Hippocampal formation (tissue), 2 donors: ENCODE measurements at places on chromosomes 2 and 18.

- DNase-seq, result peak; percentile 27
These were observed 89.6 kb downstream of the UXS1 start for GRCh38 chr2:106104332-106105062.

GRCh38 chr2:122194546-122194945 lies 439.1 kb downstream of the TSN start:
- DNase-seq, result no peak

- DNase-seq, result no peak
These were observed 85.8 kb downstream of the DNMT3A start for GRCh38 chr2:25255745-25256487.

- DNase-seq, result no peak
These were observed 45.9 kb downstream of the FOSL2 start for GRCh38 chr2:28438532-28439063.

DNA sequence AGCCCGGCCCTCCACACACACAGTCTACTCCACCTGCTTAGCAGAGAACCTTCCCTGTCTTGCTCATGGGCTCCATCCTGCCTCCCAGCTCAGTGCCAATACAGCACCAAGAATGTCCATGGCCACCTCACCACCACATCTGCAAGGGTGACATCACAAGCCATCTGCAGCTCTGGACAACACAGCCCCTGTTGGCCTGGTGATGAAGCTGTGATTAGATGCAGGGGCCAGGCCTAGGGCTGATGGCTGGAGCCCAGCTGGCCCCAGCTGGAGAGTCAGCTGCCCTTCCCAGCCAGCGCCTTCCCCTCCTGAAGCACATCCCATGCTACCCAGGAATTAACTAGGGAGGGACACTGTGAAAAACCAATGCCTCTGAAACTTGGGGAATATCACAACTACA lies 91.1 kb downstream of the TTC32 start:
- DNase-seq, result no peak

- DNase-seq, result peak; percentile 19
These were observed 236.4 kb downstream of the HDAC4 start for GRCh38 chr2:239164335-239164871.

GRCh38 chr2:187429989-187430388 lies 18.1 kb downstream of the CALCRL start:
- DNase-seq, result no peak

DNA sequence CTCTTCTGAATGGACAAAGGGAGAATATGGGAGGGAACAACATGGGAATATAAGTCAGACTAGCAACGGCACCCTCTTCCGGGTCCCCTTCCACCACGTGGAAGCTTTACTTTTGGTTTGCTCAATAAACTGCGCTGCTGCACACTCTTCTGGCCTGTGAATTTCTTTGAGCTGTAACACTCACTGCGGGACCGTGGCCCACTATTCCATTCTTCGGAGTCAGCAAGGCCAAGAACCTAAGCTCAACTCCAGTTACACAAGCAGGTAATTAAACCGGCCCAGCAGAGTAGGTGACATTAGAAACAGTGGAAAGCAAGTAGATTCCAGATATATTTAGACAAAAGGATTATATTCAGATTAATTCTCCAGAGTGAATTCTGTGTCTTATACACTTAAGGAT lies 697.4 kb upstream of the NXPH2 start:
- no peak for DNase-seq

DNA sequence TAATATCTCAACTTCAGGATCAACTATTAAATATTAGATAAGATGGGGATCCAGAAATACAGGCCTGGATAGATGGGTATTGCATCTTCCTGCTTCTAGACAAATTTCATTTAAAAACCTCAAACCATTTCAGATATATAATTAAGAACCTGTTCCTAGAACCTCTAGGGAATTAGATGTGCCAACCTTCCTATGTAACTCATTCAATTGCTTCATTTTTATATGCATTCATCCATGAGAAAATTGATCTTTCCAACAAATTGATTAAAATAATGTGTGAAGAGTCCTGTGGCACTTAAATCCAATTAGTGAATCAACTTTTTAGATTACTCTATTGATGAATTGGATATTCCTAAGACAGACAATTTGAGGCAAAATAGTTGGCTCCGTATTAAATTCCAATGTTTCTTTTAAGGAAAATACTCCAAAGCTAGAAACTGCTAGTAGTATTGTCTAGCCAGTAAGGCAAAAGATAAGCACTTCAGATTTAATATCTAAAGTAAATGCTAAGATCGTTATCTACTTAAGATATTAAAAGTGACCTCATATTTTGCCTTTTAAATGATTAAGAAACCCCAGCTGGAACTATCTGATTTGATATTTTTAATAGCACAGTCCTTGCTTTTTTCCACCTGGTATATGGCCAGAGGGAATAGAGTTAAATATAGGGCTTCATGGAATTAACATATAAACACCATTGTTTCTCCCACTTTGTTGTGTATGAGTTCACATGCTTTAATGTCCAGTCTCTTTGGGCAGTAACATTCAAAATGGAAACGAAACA lies 35.8 kb downstream of the DARS1 start:
- DNase-seq, result no peak

- no peak for DNase-seq
These were observed 89.6 kb downstream of the SOWAHC start for GRCh38 chr2:109703798-109704197.

DNA sequence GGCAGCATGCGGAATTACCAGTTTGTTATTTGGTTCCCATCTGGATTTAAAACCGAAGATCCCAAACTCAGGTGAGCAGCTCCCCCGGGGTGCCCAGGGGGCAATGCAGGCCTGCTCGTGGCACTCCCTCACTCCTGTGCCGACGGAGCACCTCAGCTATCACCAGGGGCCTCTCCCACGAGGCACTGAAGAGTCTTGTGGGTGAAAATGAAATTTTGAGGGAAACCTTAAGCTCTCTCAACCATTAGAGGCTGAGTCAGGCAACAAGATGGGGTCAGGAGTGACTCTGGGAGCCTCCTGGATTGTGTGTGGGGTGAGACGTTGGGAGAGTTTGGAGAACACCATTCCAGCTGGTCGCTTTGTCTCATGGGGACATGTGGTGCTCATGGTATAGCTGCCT lies 189.0 kb downstream of the PRKCE start:
- DNase-seq, result no peak

GRCh38 chr2:1002350-1002749 lies 51.7 kb downstream of the SNTG2 start:
- DNase-seq, result no peak

DNA sequence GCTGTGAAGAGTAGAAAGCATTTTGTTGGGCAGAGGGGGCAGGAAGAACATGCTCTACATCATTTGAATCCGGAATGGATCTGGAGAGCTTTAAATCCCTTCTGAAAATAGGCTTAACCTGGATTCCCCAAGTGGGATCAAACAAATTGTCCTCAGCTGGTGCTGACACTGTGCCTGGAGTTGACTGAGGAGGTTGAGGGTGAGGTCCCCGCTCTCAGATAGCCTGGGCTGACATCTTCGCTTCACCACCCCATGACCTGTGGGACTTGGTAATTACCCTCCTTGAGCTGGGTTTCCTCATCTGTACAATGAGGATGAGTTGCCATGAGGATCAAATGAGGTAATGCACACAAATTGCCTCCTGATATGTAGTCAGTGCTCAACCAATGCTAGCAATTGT lies 117.8 kb upstream of the SMAD2 start:
- DNase-seq, result no peak

DNA sequence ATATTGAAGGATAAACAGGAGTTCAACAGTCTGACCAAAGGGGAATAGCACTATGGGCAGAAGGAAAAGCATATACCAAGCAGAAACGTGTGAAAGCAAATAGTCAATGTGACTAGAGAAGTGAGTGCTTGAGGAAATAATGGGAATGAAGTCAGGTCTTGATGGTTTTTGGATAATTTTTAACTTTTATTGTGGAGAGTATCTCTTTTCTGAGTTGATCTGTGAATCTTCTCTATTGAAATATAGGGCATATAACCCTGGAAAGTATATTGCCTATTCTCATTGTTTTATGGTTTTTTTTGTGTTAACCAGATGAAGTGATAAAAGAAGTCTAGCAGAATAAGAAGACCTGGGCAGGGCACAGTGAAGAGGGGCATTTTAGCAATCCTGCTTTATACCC lies 16.4 kb upstream of the FABP1 start:
- no peak for DNase-seq

GRCh38 chr2:43803113-43803512 lies 29.3 kb downstream of the DYNC2LI1 start:
- DNase-seq, result no peak

DNA sequence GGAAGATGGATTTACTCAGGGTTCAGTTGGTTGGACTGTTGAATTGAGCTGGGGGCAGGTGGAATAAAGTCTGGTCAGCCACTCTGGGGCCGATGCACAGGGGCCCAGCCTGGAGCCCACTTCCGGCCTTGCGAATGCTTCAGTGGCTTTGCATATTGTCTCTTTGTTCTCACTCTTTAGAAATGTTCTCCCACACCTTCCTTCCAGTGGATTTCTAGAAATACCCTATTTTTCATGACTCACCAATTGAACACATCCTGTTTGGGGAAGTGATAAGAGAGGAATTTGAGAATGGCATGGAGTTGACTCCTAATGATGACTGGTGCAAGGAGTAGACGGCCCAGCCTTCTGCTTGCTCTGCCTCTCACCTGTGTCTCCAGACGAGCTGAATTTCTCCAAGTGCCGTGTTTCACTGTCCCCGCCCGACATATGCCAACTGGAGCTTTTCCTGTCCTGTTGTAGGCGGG lies 28.1 kb downstream of the ASAP2 start:
- DNase-seq, result no peak

GRCh38 chr2:202072226-202072625 lies 829 bp upstream of the KIAA2012 start:
- no peak for DNase-seq

DNA sequence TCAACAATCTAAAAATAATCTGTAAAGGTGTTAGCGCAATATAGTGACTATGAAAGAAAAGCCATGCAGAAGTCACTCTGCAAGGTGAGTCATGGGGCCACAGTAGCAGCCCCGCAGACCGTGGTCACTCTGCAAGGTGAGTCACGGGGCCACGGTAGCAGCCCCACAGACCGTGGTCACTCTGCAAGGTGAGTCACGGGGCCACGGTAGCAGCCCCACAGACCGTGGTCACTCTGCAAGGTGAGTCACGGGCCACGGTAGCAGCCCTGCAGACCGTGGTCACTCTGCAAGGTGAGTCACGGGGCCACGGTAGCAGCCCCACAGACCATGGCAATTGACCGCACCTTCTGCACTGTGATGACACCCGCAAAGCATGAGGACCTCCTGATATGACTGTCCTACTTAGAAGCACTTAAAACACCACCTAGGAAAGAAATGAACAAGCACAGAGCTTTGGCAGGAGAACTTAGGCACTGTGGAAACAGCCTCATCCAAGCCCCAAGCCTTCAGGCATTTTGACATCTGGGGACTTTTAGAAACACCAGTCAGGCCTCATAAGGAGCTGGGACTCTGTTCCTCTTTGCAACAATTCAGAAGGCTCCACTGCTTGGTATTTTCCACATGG lies 70.1 kb downstream of the LDLRAD4 start:
- no peak for DNase-seq

- DNase-seq, result no peak
These were observed 197.1 kb downstream of the NEDD4L start for GRCh38 chr18:58241026-58241679.

DNA sequence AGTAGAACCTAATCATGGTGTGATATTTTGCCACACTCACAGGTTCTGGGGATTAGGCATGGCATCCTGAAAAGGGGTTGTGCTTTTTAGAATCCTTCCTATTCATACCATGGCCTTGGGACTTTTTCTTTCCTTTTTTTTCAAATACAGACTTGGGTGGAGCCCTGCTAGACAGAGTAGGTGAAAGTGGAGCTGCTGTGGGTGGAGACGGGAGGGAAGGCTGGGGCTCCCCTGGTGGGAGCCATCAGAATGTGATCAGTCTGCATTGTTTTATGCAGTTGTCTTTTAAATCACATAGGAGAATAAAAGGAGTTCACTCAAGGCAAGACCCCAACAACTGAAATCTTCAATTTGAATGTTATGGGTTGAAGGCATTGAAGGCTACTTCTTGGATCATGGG lies 130.2 kb downstream of the VAPA start:
- DNase-seq, result no peak

GRCh38 chr2:145268931-145269330 lies 749.0 kb upstream of the ZEB2 start:
- no peak for DNase-seq

GRCh38 chr2:168314236-168314635 lies 66.8 kb upstream of the STK39 start:
- DNase-seq, result no peak

GRCh38 chr2:39821871-39822270 lies 42.8 kb upstream of the THUMPD2 start:
- DNase-seq, result no peak

GRCh38 chr2:37689751-37690150 lies 18.3 kb upstream of the CDC42EP3 start:
- DNase-seq, result no peak

DNA sequence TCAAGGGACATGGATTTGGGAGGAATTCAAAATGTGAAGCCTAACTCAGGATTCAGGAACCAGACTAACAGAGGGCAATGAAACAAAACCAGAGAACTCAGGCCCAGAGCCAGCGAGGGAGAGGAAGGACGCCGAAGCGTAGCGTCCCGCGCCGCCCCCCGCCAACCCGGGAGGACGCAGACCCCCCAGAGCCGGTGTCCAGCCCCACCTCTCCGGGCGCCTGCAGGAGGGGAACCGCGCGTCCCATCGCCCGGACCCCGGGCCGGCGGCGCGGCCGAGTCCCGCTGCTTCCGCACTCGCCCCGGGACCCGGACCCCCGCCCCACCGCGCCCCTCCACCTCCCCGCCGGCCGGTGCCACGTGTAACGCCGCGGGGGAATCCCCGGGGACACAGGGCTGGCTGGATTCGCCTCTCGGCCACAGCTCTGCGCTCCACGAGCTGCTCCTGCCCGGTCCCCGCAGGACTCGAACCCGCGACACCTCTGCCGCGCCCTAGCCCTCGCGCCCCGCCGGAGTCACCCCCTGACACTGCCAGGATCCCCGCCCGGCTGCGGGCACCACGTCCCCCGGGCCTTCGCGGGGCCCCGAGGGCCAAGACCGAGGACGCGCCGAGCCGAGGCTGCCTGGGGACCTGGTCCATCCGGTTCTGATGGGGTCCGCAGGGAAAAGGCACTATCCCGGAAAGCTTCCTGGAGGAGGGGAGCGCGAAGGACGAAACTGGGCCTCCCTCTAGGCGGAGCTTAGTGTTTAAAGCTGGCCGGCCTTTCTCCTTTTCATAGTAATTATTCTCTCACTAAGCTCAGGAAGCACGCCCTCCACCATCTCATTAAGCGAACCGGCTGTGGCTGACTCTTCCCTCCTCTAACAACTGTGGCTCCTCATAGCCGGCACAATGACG lies 40.4 kb upstream of the FAM124B start:
- DNase-seq, result no peak
